WTC11 (cell line): ENCODE measurements at places on chromosomes 3 and 15. TPM values are rescaled to one million over a fixed set of nuclear protein-coding genes. Genes with fewer than 3 reads are reported as not detected.
A peak's percentile ranks its signal among the peaks of the same experiment; 100 is the strongest.

- DNase-seq: no peak
These were observed 213.7 kb upstream of the ADAMTS9 start for GRCh38 chr3:64901522-64901885.

DNA sequence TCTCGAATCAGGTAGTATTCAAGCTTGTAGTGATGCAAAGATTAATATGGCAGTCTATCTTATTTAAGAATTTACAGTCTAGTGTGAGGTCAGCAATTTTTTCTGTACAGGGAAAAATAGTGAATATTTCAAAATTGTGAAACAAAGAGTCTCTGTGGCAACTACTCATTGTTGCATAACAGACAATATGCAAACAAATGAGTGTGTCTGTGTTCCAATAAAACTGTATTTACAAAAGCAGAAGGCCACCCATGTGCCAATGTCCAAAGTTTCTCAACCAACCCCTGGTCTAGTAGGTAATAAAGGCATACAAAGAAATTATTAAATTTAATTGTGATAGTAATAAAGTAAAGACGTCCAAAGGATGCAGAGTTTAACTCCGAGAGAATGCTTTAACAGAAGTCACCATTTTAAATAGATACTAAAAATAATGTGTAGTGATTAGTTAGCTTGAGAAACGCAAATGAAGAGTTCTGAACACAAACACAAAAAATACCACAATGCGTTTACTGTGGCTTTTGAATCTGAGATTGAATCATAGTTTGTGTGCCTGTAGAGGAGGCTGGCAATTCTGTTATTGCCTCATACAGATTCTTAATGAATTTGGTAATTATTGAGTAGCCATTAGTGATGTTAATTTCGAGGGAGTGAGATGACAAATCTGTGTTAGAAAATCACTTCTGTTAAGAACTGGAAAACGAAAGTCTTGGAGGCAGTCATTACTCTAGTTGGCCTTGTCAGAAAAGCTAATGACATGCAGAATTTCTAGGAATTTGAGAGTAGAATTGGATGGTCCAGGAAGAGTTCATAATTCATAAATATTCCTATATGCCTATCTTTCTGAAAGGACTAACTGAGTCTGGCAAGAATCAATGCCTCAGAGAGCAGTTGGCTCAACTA lies 48.7 kb downstream of the CADM2 start:
- DNase-seq: no peak

GRCh38 chr3:188769831-188770230 lies 401.9 kb upstream of the TPRG1 start:
- DNase-seq: no peak

Gene CLDN1
- total RNA-seq: 4.4 to 5.9 TPM (median 5.7 TPM) in 3 replicates

DNA sequence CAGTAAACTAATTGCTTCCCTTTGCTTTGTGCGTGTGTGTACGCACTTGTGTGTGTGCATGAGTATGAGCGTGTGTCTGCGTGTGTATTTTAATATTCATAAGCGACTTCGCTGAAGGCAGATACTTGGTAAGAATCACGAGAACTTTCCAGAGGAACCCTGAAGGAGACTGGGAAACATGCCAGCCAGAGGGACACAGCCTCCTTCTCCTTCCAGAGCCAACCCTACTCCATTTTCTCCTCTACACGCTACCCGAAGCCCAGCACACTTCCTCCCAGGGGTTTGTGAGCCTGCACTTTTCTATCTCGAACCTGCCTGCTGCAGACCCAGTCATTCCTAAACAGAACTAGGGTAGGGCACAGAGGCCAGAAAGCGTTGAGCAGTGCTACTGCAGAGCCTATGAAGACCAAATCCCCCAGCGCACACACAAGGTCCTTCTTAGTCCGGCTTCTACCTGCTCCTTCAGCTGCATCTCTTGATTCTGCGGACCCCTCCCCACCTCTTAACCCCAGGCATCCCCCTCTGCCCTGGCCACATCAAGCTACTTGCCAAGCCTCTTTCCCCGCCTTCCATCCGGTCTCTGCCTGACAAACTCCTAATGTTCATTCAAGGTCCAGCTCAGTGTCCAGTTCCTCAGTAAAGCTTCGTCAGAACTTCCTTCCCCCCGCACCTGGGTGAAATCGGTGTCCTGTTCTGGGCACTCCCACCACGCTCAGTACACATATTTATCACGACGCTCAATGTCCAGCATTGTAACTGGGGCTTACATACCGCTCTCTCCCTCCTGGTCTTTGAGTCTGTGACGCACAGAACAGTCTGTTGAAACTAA lies 191.8 kb downstream of the FAM43A start:
- no peak for DNase-seq

Gene MYO9A
- total RNA-seq: 23.5 to 25.1 TPM (median 24.6 TPM) in 3 replicates

Gene FGF12
- 8.0 to 13.5 TPM (median 11.0 TPM) in 3 replicates for total RNA-seq

Gene MUC20
- total RNA-seq: 0.34 to 0.77 TPM (median 0.57 TPM) in 3 replicates

Gene DGKG
- 0.30 to 0.92 TPM (median 0.57 TPM) in 3 replicates for total RNA-seq

Gene GOLGA8Q
- total RNA-seq: 0.50 TPM in 1 of 3 replicates, not detected in the others

DNA sequence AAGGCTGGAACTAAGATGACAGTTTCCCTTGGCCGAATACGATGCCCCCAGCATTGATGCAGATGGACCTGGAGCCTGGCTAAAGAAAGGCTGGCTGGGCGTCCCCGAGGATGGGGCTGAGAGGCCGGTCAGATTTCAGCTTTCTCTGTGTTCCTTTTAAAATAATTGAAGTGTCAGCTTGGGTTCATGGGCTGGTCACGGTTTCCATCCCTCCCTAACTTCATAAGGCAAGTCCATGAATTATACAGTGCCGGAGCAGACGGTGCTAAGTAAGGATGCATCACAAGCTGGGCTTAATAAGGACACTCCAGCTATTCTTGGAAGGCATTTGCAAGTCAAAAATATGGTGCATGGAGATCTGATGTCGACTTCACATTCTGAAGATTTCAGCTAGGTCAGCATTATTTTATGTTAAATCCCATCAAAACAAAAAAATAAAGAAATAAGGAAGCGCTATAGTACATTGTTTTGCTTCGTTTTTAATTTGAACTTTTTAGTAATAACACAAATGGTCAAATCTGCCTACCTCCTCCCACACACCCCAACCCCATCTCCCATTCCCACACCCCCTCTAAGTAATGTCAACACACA lies 220.8 kb downstream of the RPLP1 start:
- DNase-seq: no peak

Gene SERPINI2
- total RNA-seq: 0.32 to 0.37 TPM in 2 of 3 replicates, not detected in the other

- DNase-seq: no peak
These were observed 42.2 kb downstream of the SYN2 start for GRCh38 chr3:12046406-12046805.

- DNase-seq: no peak
These were observed 14.5 kb downstream of the RIOX2 start for GRCh38 chr3:97957617-97958311.

DNA sequence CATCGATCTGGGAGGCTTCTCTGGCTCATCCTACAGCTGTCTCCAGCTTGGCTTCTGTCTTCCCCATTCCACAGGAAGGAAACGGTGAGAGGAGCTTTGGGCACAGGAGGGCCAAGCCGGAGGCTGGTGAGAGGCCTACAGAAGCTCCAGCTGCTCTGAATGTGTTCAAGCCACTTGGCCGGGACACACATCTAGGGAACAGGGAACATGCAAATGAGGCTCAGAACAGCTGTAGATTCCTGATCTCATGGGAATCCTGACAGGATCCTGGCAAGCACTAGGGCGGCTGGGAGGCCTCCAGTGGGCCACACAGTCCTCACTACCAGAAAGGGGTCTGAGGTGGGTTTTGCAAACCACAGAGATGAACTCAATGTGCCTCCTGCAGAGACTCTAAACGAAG lies 13.7 kb downstream of the SEMA5B start:
- no peak for DNase-seq

DNA sequence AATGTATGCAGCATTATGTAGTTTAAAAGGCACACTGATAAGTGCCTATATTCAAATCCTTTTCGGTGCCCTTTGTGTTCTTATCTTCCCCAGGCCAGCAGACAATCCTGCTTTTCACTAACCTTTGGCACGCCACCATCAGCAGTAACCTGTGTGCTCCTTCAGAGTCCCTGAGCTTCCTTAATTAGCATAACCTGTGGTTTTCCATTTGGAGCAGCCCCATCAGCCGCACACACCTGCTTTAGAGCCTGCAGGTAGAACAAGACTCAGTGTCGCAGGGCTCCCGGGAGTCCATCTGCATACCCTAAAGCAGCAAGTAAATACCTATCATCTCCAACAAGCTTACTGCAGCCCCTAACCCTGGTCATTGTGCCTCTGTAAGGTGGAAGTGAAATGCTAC lies 755.1 kb downstream of the ROBO2 start:
- DNase-seq: peak; percentile 82

DNA sequence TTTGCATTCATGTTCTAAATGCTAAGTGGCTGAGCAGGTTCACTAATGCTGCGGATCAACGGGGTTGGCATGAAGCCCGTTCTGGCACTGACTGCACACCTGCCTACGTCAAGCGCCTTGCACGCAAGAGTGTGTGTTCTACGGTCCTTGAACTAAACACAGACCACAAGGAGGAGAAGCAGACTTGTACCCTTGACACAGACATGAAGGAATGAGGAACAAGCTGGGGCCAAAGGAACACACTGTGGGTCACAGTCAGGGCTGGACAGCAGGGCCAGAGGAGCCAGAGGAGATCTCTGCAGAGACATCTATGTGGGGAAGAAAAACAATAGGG lies 48.0 kb upstream of the LDHAL6B start:
- no peak for DNase-seq

DNA sequence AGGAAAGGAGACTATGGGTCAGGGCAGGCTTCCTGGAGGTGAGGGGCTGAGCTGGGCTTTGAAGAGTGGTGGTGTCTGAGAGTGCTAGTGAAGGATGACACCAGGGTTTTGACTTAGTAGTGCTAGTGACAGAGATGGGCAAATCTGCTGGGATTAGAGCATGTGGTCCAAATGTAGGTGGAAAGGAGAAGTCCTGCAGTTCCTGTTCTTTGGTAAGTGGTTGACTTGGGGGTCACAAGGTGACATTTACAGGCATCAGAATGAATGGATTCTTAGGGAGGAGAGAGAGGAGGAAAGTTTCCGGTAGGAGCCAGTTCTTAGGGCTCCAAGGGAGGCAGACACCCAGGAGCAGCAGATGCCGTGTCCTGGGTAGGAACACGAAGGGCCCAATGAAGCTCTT lies 796 bp upstream of the DOCK3 start:
- DNase-seq: peak; percentile 2

Gene FGF7
- 0.11 to 0.15 TPM (median 0.11 TPM) in 3 replicates for total RNA-seq

GRCh38 chr3:194275721-194276120 lies 75.4 kb downstream of the CPN2 start:
- peak; percentile 6 for DNase-seq

DNA sequence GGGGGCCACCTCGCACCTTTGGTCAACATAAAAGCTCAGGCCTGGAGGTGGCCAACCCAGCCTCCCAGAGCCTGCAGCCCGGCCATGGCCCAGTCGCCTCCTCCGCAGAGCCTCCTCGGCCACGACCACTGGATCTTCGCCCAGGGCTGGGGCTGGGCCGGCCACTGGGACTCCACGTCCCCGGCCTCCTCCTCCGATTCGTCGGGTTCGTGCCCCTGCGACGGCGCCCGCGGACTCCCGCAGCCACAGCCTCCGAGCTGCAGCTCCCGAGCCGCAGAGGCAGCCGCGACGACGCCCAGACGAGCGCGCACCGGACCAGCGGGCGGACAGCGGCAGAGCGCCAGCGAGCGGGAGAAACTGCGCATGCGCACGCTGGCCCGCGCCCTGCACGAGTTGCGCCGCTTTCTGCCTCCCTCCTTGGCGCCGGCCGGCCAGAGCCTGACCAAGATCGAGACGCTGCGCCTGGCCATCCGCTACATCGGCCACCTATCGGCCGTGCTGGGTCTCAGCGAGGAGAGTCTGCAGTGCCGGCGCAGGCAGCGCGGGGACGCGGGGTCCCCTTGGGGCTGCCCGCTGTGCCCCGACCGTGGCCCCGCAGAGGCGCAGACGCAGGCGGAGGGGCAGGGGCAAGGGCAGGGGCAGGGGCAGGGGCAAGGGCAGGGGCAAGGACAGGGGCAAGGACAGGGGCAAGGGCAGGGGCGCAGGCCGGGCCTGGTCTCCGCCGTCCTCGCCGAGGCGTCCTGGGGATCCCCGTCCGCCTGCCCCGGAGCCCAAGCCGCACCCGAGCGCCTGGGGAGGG lies at the start of gene MESP2:
MESP2 (plus strand) TSS at position 59 of the 799 bp plus-strand sequence; CDS start at position 85, 26 bp downstream.
- DNase-seq: peak; percentile 91

Gene WDR93
- 0.09 TPM in 1 of 3 replicates, not detected in the others for total RNA-seq

GRCh38 chr15:38733331-38733730 lies 168.7 kb upstream of the RASGRP1 start:
- DNase-seq: no peak

GRCh38 chr15:75673426-75674235 lies 25.9 kb downstream of the SNX33 start:
- DNase-seq: no peak

- DNase-seq: no peak
These were observed 291.0 kb downstream of the CLSTN2 start for GRCh38 chr3:140225996-140226395.

DNA sequence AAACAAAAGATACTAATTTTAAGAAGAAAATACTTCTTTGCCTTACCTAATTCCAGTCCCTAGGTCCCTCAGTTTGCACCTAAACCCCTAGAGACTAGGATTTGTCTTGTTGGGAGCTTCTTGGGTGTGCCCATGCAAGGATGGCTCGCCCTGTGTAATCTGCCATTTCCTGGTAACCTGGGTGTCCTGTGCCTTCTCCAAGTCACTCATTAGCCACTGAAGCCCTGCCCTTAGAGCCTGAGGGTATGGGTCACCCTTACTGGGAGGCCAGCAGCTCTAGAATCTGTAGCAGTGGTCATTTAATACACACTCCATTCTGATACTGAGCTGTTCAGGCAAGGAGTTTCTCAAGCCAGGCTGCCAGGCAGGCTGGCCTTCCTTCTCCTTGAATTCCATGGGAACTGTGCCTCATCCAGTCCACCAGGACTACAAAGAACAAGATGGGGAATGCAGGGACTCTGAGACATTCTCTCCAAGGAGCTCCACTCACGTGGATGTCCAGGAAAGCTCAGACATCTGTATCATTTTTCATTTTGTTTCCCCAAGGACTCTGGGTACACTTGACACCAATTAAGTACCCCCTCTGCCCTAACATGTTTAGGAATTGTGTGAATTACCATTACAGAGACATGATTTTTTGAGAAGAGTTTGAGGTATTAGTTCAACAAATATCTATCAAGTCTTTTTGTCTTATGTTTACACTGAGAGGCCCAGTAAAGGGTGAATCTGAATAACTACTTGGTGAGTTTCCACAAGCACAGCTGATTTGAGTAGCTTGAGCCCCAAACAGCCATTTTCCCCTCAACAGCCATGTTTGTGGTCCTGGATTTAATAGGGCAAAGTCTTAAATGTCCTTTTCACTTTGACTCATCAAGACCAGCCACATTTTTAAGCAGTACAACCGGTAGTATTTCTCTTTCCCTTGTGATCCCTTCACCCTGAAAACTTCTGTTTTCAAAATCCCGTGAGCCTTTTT lies 52.6 kb downstream of the ARNT2 start:
- DNase-seq: no peak

GRCh38 chr3:195117978-195118581 lies 152.9 kb downstream of the XXYLT1 start:
- DNase-seq: no peak

Gene NFKBIZ
- total RNA-seq: 15.1 to 17.9 TPM (median 16.9 TPM) in 3 replicates

GRCh38 chr15:43095243-43095642 lies 10.6 kb downstream of the UBR1 start:
- DNase-seq: no peak
